ENCODE measurements at places on chromosomes 3 and 15.

DNA sequence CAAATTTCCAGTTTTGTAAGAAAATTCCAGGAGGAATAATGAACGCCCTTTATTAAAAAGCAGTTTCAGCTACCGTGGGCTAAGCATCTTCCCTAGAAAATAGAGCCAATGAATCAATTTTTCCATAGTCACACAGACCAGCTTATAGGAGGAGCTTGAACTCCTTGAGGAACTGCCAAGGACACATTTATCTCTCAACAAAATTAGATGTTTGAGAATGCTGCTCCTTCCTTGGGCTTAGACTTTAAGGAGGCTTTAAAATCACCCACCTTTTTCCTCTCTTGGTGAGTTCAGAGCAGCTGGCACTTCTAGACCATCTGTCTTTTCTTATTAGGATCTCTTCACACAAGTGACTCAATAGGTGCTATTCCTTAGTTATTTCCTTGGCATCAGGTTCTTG, 588.0 kb downstream of the SQOR start:
- DNase-seq, result no peak

- DNase-seq, result no peak
Measured at GRCh38 chr3:132351222-132351806, 34.1 kb downstream of the ACP3 start.

DNA sequence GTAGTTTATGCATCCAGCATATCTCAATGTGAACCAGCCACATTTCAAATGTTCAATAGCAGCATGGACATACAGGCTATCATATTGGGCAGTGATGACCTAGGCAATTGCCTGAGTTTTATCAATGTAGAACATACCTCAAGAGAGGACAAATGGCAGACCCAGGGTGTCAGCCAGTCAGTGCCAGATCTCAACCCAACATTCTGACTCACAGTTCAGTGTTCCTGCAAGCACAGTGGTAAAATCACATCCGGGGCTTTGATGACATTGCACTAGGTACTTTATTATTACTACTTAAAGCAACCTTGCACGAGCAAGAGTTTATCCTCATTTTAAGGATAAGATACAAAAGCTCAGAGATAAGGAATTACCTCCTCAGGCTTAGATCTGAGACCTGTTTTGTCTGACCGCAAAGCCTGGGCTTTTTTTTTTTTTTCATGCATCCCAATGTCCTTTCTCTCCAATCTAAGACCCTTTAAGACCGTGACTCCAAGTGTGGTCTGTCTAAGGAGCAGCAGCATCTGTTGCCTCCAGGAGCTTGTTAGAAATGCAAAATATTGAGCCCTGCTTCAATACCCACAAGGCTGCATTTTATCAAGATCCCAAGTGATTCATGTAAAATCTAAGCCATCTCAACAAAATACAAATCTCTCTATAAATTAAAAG, 60.1 kb downstream of the SLC12A1 start:
- DNase-seq, result no peak

DNA sequence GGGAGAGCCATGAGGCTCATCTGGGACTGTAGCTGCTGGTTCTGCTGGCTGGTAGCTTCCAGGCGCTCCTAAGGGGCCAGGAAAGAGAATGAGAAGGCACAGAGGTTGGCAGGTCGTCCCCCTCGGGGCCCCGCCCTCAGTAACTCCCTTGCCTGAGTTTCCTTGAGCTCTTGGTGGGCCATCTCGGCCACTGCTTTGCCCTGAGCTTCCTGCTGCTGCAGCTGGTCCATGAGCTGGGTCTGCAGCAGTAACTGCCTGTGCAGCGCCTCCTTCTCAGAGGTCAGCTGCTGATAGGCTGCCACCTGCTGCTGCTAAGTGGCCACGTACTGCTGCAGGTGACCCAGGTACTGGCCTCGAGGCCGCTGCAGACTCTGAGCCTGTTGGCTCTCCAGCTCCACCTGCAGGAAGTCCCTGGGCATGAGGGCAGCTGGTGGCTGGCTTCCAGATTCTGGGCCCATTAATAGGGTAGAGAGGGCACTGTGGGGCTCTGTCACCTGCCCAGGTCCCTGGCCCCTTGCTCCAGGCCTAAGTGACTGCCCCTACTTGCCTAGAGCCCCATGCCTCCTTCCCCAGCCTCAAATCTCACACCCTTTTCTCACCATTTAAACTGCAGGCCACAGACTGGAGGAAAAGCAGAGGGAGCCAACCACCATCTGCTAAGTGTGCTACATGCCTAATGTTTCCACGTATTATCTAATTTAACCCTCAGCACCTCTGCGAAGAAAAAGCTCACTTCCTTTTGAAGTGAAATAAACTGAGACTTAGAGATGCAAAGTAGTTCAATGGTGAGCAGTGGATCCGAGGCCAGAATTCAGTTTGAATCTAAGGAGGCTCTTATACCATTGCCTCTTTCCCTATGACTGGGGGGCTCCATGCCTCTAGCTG, 10.8 kb upstream of the VPS33B start:
- no peak for DNase-seq

GRCh38 chr15:77568014-77568972, 64.4 kb downstream of the LINGO1 start:
- no peak for DNase-seq

DNA sequence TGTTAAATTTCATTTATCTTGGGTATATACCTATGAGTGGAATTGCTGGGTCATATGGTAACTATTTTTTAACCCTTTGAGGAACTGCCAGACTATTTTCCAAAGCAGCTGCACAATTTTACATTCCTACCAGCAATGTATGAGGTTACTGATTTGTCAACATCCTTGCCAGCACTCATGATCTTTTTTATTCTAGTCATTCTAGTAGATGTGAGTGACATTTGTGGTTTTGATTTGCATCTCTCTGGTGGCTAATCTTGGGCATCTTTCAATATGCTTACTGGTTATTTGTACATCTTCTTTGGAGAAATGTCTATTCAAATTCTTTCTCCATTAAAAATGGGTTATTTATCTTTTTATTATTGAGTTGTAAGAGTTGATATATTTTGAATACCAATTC, 21.3 kb upstream of the LRRC58 start:
- no peak for DNase-seq

- no peak for DNase-seq
Measured at GRCh38 chr3:15501126-15501525, 20.4 kb downstream of the COLQ start.

DNA sequence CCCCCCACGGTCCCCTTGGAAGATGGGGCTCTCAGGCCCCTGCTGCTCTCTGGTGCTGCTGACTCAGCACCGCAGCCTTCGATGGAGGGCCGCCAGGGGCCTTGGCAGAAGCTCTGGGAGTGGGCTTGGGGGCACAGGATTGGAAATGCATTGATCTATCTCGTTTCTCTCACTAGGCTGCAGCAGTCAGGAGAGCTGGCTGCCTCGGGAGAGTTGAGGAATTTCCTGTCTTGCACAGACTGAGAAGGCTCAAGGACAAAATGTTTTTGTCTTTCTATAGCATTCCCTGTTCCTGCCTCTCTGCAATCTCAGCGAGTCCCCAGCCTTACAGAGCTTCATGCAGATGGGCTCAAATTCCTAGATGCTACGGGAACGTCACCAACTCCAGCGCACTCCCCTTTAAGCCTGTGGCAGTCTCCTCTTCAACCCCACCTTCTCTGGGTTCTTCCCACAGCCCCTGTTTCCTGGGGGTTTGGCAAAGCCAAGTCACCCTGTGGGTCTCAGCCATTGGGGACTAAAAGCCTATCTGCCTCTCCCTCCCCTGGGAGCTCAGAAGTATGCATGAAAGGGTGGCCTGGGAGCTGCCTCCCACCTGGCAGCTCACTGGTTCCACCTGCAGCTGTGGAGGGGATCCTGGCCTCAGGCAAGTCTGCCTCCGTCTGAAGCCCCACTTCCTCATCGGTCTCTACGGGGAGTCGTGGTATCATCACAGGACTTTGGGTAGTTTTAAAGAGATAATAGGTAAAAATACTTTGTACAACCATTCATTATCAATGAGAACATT, 127.4 kb upstream of the HACD2 start:
- no peak for DNase-seq

DNA sequence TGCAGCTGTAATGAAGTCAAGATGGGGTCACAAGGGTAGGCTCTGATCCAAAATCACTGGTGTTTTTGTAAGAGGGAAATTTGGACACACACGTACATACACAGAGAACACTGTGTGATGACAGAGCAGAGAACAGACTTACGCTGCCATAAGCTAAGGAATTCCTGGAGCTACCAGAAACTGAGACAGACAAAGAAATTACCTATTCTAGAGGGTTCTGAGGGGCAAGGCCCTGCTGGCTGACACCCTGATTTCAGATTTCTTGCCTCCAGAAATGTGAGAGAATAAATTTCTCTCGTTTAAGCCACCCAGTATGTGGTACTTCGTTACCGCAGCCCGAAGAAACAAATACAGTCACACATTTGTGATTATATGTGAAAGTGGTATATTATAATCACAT, 24.8 kb downstream of the CBLB start:
- DNase-seq, result no peak

- DNase-seq, result no peak
Measured at GRCh38 chr15:71656425-71656824, 153.9 kb upstream of the NR2E3 start.

DNA sequence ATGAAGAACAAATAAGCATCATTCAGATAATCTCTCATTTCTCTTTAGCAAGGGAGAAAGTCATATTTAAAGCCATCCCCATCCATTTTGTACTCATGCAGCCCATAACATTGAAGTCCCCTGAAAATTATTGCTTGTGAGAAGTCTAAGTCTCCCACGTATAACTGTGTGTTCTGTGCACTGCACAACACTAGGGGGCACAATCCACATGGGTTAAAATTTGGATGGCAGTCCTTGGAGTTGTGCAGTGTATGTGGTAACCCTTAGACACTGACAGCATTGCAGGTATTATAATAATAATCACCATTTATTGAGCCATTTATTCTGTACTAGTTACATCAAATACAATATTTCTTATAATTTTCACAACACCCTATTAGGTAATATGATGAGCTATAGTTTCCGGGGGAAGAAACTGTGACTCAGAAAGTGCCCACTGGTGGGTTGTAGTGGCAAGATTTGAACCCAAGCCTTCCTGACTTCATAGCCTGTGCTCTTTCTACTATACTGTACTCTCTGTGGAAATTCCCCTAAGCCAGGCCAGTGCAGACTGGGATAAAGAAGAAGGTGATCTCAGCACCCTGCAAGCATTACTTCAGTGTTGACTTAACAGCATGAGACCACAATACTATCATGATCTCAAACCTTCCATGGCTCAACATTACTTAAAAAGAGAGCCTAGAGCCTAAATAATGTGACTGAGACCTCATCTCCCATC, 15.7 kb downstream of the KCNAB1 start:
- no peak for DNase-seq

DNA sequence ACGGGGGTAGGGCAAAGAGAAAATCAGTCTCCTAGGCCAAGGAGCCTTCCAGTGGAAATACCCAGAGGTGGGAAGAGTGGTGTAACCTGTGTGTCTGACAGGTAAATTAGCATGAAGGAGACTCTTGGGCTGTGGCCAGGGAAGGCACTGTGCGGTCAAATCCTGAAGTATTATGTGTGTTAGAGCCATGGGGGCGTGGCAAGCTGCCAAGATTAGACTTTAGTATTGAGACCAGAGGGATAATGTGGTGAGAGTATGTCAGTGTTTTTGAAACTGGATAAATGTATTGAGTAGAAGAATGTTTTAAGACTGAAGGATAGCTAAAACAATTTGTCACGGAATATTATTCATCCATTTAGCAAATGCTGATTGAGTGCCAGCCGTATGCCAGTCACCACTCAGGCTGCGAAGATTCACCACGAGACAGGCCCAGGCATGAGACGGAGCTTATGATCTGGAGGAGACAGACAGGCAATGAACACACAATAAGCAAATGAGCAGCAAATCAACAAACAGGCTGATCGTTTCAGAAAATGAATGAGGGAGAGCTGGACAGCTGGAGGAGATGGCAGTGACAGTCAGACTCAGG, 445.9 kb downstream of the MCTP2 start:
- DNase-seq, result no peak

DNA sequence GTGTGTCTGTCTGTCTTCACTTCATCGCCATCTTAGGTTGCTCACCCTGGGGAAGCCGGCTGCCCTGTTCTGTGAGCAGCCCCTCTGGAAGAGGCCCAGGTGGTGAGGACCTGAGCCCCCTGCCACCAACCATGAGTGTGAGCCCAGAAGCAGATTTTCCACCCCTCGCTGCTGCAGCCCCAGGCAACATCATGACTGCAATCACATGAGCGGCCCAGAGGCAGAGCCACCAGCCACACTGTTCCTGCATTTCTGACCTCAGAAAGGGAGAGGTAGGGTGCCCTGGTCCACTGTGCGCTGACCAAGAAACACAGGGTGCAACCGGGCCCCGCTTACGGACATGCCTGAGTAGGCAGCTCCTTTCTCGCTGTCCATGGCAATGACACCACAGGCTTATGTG, 92.3 kb upstream of the IQSEC1 start:
- DNase-seq, result no peak

- no peak for DNase-seq
Measured at GRCh38 chr15:23472678-23473077, 25.6 kb upstream of the GOLGA6L2 start.

DNA sequence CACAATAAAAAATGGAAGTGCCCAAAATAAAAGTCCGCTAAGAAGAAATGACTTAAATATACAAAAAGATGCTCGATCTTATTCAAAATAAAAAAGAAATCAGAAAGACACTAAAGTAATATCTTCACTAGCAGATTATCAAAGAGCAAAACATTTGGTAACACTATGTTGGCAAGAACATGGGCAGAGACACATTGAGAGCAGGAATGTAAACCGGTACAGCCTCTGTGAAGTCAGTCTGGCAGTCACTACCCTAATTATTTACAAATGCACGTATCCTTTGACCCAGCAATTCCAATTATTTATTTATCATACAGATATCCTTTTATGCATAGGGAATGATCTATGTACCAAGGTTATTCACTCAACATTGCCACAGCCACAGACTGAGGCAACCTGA, 34.5 kb downstream of the TBL1XR1 start:
- no peak for DNase-seq

DNA sequence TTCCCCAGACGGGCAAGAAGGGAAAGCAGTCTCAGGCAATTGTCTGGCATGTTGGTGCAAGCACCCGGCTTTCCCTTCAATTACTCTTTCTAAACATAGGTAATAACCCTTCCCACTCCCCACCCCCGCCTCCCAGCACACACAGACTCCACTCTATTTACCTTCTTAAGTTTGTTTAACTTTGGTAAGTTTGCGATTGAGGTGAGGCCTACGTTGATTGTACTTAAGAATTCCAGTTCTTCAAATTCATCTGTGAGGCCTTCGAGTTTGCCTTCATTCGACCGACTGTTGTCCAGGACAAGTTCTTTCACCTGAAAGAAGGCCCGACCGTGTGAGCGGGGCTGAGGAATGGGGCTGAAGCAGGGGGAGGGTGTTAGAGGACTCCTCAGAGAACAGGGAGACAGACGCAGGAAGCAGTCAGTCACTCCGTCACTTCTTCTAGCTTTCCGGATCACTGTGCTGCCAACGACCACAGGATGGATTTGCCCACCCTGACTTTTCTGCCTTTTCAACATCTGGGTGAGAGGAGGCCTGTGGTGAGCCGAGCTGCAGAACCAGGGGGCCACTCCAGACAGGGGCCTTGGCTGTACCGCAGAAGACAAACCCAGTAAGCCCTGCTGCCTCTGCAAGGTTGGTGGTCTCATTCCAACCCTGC, 33.0 kb downstream of the ANP32A start:
- DNase-seq, result no peak

GRCh38 chr3:89584398-89584797, 477.0 kb downstream of the EPHA3 start:
- no peak for DNase-seq

- DNase-seq, result no peak
Measured at GRCh38 chr3:15152184-15152583, 53.2 kb upstream of the RBSN start.
